ENCODE measurements at places on chromosomes 5 and 9.

- peak; percentile 69 for DNase-seq
Measured at GRCh38 chr5:119328753-119329602, 26.8 kb upstream of the TNFAIP8 start.

GRCh38 chr5:119063579-119064379 is 7.1 kb upstream of the DMXL1 start:
- DNase-seq, result no peak

DNA sequence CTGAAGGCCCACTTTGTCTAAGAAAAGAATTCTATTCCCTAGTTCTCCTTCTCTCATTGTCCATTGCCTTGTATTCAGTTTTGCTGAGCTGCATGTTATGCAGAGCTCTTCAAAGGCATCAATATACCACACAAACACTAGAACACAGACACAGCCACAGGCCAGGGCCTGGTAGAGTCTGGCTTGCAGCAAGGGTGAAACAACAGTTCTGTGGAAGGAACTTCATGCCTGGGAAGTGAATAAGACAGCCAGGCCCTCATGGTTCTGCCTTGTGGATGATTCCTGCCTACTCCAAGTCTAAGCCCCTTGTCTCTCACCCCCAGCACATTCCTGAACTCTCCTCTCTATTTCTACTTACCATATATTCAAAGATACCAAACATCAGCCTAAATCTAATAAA is 30.8 kb downstream of the KLHL3 start:
- DNase-seq, result no peak

GRCh38 chr9:122228568-122229484 is at the start of gene LHX6:
TSS of gene LHX6 (minus strand) at chr9:122228957. CDS start at chr9:122228740, 217 bp downstream.
- no peak for DNase-seq

DNA sequence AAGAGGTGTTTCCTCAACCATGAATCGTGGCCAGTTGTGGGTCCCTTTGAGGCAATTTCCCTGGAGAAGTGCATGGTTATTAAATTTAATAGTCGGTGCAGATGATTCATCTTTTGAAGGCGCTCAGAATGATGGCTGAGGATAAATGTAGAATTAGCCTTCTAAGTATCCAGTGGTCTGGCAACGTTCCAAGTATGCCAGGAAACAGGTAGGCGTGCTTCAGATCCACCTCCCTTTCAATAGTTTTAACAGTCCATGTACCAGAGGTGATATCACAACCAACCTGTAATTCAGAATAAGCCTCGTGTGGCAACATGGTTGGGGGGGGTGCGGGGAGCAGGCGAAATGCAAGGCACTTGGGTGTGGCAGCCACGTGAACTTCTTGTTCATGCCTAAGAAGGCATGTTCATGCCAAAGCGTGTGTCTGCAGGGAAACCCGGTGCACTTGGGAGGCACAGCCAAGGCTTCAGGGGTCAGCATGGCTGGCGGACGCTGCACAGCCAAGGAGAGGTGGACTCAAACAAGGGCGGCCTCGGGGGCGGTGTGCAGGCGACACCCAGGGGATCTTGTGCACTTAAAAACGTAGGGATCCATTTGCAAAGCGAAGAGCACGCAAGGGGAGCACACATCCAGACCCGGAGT is 5.2 kb upstream of the NKD2 start:
- no peak for DNase-seq

GRCh38 chr5:79488058-79488457 is 25.9 kb downstream of the HOMER1 start:
- DNase-seq, result no peak

GRCh38 chr5:143134269-143134668 is 269.2 kb downstream of the NR3C1 start:
- DNase-seq, result no peak
